ENCODE measurements at places on chromosomes 5 and 9.

DNA sequence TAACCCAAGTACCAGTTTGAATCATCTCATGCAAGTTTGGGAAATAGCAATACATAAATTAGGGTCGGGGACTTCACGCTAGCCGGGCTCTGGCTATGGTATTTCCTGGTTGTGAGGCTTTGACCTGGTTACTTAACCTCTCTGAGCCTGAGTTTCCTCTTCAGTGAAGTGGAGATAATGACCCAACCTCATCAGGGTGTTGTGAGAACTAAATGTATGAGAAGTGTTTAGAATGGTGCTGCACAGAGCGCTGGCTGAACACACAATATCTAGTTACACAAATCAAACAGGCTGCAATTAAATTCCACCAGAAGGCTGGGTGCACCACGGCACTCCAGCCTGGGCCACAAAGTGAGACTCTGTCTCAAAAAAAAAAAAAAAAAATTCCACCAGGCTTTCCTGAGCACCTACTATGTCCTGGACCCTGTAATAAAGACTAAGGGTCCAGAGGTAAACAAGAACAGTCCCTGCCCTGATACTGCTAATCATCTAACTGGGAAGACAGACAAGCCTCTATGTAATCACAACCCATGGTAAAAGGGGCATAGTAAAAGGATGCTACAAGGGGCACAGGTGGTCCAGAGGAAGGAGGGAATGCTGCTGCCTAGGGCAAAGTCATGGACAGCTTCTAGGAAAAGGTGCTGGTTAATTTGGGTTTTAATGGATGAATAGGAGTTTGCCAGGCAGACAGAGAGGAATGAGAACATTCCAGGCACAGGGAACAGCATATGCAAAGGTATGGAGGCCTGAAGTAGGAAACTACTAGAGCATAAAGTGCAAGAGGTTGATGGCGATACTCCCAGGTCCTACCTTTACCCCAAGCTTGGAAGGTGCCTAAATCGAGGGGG lies 27.7 kb downstream of the DUSP1 start:
- DNase-seq = no peak

DNA sequence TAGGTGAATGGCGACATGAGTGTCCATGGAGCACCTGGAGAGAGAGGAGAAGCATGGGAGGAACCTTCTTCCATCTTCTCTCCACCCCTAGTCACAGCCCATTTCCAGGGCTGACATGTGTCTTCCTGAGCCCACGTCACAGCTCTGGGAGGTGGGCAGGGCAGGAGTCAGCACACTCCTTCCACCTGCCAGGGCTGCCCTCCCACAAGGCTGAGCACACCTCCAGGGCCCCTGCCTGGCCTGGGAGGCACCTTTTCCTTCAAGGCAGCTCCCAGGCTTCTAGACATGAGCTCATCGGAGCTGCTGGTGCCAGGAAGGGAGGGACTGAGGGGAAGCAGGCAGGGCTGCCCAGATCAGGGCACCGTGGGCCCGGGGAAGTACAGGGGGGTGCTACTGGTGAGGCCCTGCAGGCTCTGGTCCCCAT lies 13.6 kb upstream of the SYNPO start:
- DNase-seq = no peak

DNA sequence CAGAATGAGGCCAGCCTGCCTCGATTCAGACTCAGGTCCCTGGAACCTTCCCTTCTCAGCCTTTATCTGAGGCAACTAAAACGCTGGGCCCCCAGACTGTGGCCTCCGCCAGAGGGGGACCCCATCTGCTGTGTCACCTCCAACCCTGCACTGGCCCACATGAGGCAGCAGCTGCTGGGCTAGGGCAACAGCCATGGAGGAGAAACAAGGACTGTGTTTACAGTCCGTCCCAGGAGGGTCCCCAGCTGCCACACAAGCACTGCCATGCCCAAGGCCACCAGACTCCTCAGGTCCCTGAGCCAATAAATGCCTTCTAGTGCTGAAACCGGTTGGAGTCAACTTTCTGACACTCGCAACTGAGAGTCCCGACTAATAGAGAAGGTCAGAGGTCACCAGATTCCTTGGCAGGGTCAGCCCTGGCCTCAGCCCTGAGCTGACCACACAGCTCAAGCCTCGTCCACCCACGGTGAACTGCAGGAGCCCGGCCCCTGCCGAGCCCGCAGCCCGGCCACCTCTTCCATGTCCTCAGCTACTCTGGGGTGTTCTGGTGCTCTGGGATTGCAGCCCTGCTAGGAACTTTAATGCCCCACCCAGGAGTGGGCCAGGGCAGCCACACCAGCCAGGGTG lies 77.0 kb downstream of the ZNF354C start:
- DNase-seq = no peak

DNA sequence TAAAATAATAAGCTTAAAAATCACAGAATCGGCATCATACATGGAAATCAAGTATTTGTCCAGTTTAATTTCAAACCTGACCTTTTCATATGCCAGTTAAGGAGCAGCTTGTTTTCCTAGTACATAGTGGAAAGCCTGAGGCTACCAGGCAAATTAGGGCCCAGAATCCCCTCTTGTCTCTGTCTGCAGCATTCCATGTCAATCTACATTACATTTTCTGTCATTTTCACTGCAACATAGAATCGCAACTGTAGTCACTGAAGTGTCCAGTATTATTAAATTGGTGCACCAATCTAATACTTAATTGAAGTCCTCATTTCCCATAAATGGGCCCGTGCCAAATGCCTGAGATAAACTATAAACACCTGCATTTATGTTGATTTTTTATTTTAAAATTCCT lies 1352.2 kb upstream of the ACO1 start:
- no peak for DNase-seq

DNA sequence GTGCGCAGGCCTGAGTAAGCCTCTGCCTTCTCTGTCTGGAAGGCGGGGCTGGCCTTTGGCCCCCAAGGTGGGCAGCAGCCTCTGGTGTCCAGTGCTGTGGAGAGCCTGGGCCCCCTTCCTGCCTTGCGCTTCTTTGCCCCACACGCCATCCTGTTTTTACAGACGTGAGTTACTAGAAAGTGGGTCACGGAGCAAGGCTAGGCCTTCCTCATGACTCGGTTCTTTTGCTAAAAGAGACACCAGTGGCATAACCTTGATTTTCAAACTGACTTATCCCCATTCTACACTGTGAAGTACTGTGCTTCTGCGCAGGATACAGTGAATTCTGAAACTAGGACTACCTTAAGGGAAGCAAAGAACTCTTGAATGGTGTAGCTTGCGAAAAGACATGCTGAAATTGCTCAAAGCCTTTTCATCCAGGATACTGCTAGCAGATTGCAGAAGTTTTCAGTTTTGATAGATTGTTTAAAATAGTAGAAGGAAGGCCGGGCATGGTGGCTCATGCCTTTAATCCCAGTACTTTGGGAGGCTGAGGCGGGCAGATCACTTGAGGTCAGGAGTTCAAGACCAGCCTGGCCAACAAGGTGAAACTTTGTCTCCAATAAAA lies 7.2 kb downstream of the ROPN1L start:
- no peak for DNase-seq

GRCh38 chr5:103428411-103428871 lies 134.1 kb downstream of the NUDT12 start:
- no peak for DNase-seq

GRCh38 chr5:77893225-77893860 lies 117.2 kb upstream of the TBCA start:
- DNase-seq = no peak

DNA sequence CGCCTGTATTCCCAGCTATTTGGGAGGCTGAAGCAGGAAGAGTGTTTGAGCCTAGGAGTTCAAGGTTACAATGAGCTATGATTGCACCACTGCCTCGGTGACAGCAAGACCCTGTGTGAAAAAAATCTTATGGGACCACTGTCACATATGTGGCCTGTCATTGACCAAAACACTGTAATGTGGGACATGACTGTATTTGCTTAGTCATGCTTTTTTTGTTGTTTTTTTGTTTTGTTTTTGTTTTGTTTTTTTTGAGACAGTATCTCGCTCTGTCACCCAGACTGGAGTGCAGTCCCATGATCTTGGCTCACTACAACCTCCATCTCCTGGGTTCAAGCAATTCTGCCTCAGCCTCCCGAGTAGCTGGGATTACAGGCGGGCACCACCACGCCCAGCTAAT lies 13.5 kb downstream of the POLR1E start:
- no peak for DNase-seq

DNA sequence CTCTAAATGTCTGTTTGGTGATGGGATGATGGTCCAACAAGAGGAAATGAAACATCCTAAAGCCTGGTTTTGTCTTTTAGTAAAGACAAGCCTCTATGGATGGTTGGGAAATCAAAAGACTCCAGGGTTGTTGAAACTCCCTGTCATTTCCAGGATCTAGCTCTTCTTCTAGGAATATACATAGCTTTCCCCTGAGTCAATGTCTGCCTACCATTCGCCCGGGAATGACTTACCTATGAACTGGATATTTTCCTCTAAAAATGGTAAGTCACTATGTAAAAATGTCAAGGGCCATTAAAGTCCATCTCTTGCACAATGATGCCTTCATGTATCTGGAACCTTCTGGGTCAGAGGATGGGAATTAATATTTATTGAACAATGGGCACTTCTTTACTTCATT lies 11.1 kb upstream of the KIF12 start:
- no peak for DNase-seq

DNA sequence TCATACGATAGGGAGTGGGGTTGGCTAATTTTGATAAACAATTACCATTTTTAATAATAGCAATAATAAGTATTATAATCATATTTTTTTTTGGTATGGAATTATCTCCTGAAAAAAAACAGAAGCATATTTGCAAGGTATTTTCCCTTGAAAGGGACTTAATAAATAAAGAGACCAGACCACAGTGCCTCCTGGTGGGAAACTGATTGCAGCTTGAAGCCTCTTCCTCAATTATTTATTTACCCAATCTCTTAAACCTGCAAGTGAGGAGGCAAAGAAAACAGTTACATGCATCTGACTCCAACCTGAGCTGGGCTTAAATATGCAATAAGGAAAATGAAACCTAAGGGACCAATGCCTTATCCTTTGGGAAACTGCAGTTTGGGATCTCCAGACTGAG lies 388.1 kb upstream of the ACO1 start:
- no peak for DNase-seq

- DNase-seq = no peak
Measured at GRCh38 chr9:92734931-92735635, 29.6 kb downstream of the BICD2 start.

DNA sequence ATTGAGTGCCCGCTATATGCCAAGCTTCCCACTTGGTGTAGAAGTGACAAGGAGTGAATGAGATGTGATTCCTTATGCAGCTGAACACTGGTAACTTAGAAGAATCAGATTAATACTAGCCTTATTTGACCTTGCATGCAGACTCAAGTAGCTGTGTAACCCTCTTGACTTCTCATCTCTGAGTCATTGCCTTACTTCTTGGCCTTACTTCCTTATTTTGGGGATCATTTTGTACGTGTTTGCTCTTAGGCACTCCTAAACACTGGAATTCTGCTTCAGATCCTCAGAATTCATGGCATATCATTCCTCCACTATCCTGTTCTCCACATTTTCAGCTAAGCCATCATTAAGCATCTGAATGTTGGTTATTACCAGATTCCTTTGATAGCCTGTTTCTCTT lies 948.9 kb upstream of the ARRDC3 start:
- DNase-seq = no peak

- DNase-seq = peak; percentile 68
Measured at GRCh38 chr5:157148734-157149615, 6.3 kb upstream of the MED7 start.

- DNase-seq = no peak
Measured at GRCh38 chr9:137138722-137139467, at the start of gene GRIN1. GRIN1 (plus strand) TSS chr9:137139154; CDS start chr9:137139487, 333 bp downstream.

DNA sequence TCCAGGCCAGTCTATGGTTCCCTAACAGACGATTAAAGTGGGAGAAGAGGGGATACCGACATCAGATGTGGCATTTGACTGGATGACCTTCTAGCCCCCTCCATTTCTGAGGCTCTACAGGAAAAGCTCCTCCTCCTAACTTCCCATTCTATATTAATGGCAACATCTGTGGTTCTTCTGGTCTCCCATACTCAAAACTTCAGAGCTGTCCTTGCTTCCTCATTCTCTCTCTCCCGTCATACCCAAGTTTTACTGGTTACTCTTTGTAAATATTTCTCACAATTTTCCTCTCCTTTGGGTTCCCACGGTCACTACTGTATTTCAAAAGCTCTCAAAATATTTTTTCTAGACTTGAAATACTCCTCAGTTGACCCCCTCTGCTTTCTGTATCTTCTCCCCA lies 36.0 kb upstream of the IL7R start:
- DNase-seq = no peak

- no peak for DNase-seq
Measured at GRCh38 chr5:135400866-135401265, 1.8 kb upstream of the MACROH2A1 start.

DNA sequence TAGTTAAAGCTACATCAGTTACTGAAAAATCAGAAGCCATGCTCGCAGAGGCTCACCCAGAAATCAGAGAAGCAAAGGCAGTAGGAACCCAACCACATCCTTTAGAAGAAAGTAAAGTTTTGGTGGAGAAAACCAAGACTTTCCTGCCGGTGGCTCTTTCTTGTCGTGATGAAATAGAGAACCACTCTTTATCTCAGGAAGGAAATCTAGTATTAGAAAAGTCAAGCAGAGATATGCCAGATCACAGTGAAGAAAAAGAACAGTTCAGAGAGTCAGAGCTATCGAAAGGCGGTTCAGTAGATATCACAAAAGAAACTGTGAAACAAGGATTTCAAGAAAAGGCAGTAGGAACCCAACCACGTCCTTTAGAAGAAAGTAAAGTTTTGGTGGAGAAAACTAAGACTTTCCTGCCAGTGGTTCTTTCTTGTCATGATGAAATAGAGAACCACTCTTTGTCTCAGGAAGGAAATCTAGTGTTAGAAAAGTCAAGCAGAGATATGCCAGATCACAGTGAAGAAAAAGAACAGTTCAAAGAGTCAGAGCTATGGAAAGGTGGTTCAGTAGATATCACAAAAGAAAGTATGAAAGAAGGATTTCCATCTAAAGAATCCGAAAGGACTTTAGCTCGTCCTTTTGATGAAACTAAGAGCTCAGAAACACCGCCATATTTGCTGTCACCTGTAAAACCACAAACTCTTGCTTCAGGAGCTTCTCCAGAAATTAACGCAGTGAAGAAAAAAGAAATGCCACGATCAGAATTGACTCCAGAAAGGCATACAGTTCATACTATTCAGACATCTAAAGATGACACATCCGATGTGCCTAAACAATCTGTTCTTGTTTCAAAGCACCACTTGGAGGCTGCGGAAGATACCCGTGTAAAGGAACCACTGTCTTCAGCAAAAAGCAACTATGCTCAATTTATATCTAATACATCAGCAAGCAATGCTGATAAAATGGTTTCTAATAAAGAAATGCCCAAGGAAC lies 47.2 kb downstream of the CMYA5 start:
- DNase-seq = no peak

DNA sequence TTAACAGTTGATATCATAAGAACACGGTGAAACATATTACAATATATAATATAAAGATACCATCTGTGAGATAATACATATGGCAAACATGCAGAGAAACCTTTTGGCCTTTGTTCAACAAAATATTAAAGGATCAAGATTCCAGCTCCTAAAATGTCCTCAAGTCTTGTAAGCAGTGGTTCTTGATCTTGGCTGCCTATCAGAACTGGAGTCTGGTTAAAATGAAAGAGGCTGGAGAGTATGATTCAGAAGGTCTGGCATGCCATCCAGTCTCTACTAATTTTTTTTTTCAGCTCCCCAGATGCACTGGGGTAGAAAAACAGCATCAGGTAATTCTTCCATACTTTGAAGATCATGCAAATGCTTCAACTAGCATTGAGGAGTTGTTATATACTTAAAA lies 83.2 kb downstream of the TNC start:
- no peak for DNase-seq
